Activated T-helper 1 cell treated with anti-CD3 and anti-CD28 coated beads, Interleukin-2, amount 50 U/mL, for 16 hours (primary cell): ENCODE measurements at places on chromosomes 1 and 21.

DNA sequence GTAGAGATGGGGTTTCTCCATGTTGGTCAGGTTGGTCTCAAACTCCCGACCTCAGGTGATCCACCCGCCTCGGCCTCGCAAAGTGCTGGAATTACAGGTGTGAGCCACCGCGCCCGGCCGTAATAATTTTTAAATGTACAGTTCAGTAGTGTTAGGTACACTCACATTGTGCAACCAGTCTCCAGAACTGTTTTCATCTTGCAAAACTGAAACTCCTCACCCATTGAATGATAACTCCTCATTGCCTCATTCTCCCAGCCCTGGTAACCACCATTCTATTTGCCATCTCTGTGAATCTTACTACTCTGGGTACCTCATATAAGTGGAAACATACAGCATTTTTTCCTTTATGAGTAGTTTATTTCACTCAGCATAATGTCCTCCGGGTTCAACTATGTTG, 3.4 kb downstream of the NLRP3 start:
- DNase-seq = no peak

GRCh38 chr21:36539434-36540150, 59.7 kb upstream of the CLDN14 start:
- DNase-seq = no peak

DNA sequence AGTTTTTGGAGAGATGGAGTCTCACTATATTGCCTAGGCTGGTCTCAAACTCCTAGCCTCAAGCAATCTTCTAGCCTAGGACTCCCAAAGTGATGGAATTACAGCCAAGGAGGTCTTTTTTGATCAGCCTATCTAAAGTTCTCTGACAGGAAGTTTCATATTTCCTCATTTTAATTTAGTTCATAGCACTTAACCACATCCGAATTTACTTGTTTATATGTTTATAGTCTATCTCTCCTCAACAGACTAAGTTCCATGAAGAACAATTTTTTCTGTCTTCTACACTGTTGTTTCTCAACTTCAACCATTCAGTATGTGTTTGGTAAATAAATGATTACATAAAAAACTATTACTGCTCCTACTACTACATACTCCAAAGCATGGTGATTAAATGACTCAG, 47.9 kb downstream of the GON4L start:
- no peak for DNase-seq

DNA sequence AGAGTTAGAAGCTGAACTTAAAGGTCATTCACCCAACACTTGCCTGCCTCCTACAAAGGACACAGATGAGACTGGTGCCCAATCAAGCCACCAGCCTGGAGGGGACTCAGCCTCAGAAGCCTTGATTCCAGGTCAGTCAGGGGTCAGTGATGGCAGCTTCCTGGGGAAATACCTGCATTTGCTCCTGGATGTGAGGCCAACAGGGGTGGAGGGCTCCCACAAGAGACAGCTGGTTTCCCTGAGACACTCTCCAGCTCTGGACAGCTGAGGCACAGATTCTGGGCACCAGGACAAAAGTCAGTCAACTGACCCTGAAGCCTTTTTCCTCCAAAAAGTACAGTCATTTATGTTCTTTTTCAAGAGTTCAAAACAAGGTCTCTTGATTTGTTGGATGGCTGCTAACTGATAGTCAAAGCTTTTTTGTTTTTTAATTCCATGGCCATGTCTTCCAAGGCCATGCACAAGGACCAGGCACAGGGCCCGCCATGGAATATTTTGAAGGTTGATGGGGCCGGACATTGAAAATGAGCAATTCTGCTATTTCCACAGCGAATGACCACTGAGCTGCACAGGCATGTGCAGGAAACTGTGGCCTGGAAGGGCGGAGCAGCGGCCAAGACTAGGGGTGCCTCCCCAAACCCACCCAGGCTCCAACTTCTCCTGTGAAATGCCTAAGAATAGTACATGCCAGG, 1.8 kb downstream of the C2CD2 start:
- no peak for DNase-seq

DNA sequence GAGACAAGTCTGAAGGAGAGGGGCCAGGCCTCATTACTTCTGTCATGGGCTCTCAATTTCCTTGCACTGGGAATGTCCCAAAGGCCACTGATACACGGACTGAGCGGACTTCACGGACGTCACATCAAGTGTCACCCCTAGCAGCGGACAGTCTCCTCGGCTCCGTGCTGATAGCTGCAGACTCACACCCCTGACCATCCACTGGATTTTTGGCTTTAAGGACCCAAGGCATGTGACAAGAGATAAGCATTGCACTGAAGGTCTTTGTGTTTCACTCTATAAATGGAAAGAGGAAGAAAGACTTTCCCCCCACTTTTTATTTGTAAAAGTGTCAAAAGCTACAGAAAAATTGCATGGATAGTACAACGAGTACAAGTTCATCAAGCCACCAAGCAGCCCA, 200.4 kb upstream of the FGGY start:
- DNase-seq = no peak

DNA sequence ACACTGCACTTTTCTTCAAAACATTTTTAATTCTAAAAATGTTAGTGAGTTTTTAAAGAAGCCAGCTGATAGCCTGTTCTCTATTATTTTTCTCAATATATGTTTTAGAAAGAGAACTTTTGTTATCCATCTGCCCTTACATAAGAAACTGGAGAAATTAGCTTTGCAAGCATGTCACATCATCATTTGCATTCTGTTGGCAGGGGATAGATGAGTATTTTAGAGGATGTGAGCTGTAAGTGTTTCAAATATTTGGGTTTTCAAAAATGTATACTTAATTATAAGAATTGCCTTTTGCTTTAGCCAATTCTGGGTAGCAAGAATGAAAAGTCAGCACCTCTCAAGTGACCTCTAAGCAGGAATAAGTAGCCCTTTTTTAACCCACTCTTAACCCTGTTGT, 7.4 kb downstream of the NFIA start:
- DNase-seq = no peak

- DNase-seq = no peak
These were observed 40.1 kb downstream of the DNM3 start for GRCh38 chr1:171881442-171881841.

GRCh38 chr1:1943834-1944570, 24.9 kb upstream of the TMEM52 start:
- peak; percentile 35 for DNase-seq

DNA sequence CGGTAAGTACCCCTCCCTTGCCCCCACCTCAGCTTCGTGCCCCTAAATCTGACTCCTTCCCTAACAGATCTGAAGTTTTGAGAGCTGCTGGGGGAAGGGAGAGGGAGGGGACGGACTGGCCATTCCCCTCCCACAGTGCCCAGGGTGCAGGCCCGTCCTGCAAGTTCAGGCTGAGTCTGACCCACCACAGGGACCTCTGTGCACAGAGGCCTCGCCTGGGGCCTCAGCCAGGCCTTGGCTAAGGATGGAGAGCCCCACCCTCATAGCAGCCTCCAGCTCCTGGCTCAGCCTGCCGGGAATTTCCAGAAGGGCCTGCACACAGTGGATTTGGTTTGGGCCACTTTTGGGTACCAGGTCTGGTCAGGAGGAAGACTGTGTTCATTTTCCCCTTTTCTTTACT, 31.2 kb upstream of the TNFRSF1B start:
- DNase-seq = no peak

DNA sequence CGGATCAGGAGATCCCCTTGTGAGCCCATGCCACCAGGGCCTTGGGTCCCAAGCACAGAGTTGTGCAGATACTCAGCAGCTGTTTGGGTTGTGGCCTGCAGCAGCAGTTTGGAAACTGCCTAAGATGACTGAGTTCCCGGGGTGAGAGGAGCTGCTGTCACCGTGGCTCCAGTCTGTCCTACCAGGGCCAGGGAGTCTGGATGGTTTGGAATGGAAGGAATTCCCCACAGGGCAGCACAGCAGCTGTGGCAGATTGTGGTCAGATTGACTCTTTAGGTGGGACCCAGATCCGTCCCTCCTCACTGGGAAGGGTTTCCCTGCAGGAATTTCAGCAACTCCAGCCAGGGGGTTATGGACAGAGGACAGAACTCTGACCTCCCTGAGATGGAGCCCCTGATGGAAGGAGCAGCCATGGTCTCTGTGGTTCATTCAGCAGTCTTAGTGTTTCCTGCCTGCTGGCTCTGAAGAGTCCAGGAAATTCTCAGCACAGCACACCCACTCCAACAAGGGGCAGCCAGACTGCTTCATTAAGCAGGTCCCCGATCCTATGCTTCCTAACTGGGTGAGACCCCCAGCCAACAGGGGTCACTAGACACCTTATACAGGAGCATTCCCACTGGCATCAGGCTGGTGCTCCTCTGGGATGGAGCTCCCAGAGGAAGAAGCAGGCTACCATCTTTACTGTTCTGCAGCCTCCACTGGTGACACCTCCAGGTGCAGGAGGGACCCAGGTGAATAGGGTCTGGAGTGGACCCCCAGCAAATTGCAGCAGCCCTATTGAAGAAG, 51.5 kb upstream of the TNFSF4 start:
- no peak for DNase-seq

DNA sequence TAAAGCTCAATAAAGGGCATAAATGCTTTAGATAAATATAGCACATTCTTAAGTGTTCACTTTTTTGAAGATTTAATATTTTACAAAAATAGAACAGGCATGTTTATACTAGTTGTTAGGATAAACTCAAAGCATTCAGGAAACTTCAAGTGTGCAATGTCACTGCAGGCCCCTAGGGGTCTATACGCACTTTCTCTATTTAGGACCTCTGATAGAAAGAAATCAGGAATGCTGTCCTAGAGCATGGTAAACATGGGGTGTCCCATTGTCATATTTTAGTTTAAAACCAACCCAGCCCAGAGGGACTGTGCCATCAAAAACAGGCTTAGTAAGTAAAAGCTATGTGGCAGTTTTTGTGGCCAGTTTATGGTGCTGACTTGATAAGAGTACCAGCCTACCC, 102.2 kb downstream of the BARHL2 start:
- DNase-seq = no peak

DNA sequence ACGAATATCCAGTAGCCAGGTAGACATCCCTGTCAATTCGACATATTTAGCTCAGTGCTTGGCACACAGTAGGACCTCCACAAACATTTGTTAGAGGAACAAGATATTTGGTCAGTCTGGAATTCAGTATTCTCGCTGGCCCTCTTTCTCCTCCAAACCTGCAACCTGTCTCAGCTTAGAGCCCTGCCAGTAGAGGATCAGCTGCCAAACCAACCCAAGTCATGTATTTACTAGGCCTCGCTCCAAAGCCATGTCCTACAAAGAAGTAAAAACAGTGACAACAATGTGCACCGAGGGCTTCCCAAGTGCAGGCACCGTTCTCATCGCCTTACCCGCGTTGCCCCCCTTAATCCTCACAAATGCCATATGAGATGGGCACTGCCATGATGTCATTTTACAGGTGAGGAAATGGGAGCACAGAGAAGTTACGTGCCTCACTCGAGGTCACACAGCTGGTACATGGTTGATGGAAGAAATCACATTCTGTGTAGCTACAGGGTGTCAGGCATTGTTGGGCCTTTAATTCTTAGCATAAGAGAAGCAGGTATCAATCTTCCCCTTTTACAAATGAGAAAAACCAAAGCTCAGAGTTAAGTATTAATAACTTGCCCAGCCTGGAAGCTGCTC, 26.0 kb upstream of the CDCA8 start:
- no peak for DNase-seq

GRCh38 chr1:104699433-104699832, 949.7 kb downstream of the AMY1C start:
- no peak for DNase-seq

GRCh38 chr21:16084776-16085364, 355.1 kb downstream of the USP25 start:
- no peak for DNase-seq

DNA sequence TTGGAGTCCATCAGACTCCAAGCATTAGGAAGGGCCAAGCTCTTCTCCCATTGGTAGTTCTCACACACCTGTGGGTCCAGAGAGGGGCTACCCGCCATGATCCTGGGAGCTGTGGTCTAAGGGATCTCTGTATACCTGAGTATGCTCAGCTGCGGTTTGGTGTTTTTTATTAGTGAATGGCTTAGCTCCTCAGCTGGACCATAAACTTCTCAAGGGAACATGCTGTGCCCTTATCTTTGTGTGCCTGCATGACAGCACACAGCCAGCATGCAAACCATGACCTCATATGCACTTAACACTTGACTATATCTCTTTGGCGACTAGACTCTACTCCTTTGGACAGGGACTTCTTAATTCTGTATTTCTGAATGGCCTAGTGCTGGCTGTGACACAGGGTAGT, 94.5 kb downstream of the CD58 start:
- no peak for DNase-seq

- DNase-seq = no peak
These were observed 90.6 kb downstream of the SDCCAG8 start for GRCh38 chr1:243346468-243346867.

DNA sequence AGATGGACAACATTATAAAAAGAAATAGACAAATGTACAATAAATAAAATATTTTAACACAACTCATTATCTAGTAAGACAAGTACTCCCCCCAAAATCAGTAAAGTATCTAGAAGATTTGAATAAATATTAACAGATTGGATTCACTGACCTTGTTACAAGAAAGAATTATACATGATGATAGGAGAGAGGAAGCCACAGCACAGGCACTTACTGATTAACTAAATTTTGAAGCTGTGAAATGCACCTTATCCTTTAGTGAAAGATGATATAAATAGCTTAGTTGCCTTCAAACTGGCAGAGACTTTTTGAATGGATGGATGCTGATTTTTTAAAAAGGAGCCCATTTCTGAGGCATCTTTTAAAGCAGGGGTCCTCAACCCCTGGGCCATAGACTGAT, 8.5 kb downstream of the CR1 start:
- DNase-seq = no peak

- no peak for DNase-seq
These were observed 69.0 kb downstream of the VWA5B1 start for GRCh38 chr1:20359451-20360330.

GRCh38 chr1:156119503-156120209, 5.1 kb downstream of the LMNA start:
- DNase-seq = no peak

DNA sequence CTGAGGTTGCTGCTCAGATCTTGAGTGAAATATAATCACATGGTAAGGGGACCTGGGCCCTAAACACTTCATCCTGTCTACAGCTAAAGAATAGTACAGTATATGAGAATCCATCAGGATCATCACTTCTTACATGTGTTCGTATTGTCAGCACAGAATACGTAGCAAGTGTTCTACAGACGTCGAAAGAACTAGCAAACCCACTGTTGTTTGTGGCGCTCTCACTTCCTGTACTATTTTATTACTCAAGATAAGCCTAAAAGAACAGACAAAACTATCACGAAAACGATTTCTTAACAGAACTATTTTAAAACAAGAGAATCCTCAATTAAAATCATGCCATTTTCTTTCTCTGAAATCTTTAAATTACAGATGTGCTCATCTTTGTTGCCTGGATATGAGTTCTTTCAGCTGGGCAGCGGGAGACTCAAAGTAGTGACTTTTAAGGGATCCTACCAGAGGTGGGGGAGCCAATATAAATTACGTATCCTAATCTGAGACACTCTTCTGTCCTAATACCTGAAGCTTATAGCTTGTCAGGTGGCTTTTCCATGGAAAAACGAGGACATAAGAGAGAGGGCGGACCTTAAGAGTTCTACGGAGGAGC, 724 bp downstream of the ST7L start:
- DNase-seq = no peak

DNA sequence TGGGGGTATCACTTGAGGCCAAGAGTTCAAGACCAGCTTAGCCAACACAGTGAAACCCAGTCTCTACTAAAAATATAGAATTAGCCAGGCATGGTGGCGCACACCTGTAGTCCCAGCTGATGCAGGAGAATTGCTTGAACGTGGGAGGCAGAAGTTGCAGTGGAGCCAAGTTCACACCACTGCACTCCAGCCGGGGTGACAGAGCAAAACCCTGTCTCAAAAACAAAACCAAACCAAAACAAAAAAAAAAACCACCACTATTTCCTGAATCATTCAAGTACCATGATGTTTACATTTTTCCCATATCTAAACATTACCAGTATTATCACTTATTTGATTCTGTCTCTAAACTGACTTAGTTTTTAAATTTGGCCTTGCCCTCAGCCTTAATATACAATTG, 29.5 kb downstream of the TUT4 start:
- no peak for DNase-seq
